ENCODE measurements at places on chromosomes 12 and 14. TPM values are rescaled to one million over a fixed set of nuclear protein-coding genes. Genes with fewer than 3 reads are reported as not detected.
A peak's percentile ranks its signal among the peaks of the same experiment; 100 is the strongest.

DNA sequence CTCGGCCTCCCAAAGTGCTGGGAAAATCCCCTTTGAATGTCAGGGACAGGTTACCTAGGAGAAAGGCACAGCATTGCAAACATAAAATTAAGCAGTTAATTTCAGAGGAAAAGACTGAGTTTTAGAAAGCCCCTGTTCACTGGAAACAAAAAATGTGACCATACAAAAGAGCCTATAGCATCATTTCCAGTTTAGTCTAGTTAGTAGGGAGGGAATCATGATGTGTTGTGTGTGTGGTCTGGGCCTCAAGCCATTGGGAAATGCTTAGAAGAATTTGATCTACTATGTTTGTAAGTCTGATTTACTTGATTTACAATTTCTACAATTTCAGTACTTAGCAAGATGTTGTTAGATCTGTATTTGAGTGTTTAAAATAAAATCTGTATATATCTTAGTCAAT is 47.1 kb upstream of the RERG start:
- DNase-seq, result no peak

DNA sequence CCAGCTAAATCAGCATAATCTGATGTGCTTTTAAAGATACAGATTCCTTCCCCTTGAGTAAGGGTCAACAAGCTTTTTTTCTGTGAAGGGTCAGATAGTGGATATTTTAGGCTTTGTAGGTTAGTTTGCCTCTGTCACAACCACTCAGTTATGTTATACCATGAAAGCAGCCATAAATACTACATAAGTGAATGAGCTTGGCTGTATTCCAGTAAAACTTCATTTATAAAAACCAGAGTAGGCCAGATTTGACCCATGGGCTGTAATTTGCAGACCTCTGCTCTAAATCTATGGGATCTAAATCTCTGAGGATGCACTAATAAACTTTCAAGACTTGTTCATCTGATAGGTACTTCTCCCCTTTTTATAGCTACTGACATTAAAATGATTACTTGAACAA is 47.7 kb downstream of the LEMD3 start:
- no peak for DNase-seq

- no peak for DNase-seq
Observed at GRCh38 chr12:62284749-62285148, 24.5 kb downstream of the USP15 start.

DNA sequence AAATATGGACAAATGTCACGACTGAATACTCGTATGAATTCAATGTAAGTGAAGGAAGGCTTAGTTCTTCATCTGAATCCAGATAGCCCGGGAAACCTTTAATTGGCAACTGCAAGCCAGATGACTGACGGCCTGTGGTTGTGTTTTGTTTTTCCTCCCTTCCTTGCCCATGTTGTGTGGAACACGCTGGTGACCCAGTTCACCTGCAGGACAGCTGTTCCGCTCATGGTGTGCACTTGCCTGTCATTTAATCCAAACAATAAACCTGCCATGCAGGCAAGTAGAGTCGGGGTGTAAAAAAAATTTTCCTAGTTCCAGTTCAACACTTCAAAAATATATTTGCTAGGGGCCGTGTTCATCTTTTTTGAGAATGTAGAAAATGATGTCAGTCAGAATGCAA is 88.0 kb downstream of the TMEM132D start:
- DNase-seq, result no peak

- DNase-seq, result no peak
Observed at GRCh38 chr12:14264778-14265177, 100.7 kb upstream of the ATF7IP start.

DNA sequence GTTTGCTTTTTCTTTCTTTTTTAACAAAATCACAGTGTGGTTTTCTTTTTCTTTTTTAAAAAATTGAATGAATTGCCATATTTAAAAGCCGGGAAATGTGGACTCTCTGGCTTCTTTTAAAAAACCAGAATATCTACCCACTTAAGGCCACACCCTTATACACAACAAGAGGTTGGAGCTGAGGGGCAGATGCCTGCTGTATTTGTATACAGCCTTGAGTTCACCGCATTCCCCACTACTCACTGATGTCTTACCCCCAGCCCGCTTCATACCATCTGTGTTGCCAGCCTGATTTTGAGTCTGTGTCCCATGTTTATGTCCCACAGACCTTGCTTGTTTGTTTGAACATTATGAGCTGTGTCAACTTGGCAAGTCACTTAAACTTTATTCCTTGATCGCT is 14.3 kb downstream of the JDP2 start:
- no peak for DNase-seq

STON2 gene
- 19.2 TPM for total RNA-seq

ARHGDIB gene
- 11.8 TPM for total RNA-seq

RSRC2 gene
- total RNA-seq, result 62.0 TPM

DNA sequence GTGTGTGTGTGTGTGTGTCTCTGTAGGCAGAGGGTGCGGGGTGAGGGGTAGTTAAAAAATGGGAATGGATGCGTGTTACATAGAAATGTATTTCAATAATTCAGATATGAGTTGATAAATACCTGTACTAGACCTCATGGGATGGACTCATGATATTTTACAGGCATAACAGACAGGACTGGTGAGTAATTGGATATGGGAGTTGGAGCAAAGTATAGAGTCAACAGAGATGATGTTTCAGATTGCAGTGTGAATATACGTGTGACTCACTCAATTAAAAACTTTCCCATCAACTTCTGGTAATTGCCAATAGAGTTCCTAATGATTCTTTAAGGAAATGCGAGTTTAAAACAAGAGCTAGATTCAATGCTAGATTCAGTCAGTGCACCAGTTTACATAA is 711.9 kb downstream of the C12orf50 start:
- DNase-seq, result no peak

GLI1 gene
- under 0.01 TPM for total RNA-seq

- DNase-seq, result no peak
Observed at GRCh38 chr14:57420033-57420432, 29.6 kb downstream of the NAA30 start.

GRCh38 chr12:111462210-111462769 is 56.6 kb downstream of the SH2B3 start:
- no peak for DNase-seq

C1QL4 gene
- 0.41 TPM for total RNA-seq

DNA sequence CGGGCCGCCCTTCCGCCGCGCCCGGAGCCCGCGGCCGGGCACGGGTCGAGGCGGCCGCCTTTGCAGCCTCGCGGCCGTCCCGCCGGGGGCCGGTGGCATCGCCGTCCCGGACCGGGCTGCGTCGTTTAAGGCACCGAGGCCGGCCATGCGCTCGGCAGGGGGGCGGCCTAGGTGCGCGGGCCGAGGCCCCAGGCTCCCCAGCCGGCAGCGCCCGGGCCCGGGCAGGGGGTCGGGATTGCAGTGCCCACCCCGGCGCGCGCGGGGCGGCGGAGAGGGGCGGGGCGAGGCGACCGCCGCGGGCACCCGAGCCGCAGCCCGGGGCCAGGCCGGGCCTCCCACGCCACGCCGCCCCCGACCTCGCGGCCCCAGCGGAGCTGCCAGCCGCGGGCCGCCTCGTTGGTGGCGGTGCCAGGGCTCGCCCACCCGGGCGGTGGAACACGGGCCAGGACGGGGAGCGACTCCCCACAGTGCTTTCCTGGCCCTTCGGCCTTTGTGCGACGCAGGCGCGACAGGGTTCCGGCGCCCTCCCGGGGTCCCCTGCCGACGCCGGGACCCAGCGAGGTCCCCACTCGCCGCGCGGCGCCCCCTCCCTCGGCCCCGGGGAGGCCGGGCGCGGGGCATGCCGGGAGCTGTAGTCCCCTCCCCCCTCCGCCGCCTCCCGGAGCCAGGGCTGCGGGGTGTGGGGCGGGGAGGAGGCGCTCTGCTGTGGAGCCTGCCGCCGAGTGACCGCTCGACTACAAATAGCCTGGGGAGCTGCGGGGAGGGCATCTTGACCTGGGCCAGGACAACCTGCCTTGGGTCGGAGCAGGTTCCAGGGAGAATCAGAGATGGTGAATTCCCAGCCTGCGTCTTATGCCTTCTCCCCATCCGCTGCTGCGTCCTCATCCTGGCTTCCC is 769 bp downstream of the FKBP4 start:
- peak; percentile 96 for DNase-seq

CTDSP2 gene
- 14.7 TPM for total RNA-seq

DNA sequence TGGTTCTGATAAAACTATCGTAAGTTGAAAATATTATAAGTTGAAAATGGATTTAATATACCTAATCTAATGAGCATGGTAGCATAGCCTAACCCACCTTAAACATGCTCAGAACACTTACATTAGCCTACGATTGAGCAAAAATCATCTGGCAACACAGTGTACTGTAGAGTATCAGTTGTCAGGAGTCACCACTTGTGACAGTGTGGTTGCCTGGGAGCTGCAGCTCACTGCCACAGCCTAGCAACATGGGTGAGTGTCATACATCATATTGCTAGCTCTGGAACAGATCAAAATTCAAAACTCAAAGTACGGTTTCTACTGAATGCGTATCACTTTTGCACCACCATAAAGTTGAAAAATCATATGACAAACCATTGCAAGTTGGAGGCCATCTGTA is 203.5 kb downstream of the ATXN7L3B start:
- no peak for DNase-seq

ADAMTS20 gene
- 0.41 TPM for total RNA-seq

DNA sequence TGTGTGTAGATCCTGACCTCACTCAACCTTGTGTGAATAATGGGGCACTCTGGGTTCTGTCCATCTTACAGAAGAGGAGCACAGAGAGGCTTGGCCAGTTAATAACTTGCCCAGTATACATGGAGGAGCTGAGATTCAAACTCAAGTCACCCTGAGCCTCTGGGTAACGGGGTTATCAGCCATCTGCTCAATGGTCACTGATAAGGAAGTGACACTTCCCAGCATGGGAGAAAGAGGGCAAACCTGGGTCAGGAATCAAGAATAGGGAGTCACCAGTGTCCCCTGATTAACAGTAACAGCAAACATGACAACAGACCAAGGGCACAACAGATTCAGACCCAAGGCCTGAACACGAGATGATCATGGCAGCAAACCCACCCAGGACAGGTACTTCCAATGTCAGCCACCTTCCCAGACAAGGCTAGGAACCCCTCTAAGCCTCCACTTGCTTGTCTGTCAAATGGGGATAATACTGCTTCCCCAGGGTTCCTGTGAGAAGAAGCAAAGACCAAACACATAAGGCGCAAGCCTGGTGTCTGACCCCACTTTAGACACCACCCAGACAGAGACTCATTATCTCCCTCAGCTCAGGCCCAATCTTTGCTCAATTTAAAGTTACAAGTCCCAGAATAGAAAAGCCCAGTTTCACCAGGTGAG is 3.6 kb downstream of the CCDC85C start:
- DNase-seq, result no peak

ITGA7 gene
- total RNA-seq, result 3.7 TPM

GRCh38 chr14:35818346-35819115 is 7.6 kb upstream of the BRMS1L start:
- peak; percentile 60 for DNase-seq

DNA sequence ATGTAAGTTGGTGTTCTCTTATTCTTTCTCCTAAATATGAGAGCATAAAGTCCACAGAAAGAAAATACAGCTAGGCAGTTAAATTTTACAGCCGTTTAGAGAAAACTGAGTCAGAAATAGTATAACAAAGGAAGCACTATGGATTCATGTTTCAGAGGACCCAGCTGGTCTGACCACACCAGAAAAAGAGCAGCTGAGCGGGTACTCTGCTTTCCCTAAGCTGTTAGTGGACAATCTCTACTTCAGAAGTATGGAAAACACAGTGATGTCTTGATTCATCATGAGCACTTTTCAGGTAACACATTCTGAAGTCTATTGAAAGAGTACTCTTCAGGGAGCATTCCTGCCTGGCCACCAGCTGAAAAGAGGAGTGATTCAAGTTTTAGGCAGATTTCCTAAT is 12.4 kb downstream of the PPM1H start:
- no peak for DNase-seq

DNA sequence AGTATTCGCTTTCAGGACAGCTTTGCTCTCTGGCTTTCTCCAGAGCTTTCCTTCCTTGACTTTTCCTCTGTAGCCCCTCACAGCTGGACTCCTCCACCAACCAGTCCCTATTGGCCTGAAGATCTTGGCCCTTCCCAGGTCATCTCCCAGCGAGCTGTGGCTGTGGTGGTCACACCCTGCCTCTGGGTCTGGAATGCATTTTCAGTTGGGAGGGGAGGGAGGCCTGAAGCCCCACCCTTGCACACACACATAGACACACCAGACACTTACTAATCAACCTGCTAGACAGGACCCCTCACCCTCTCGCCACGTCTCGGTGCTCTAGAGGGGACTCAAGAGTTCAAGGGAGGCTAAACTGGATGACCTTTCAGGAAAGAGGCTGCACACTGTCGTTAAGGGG is 13.9 kb downstream of the JDP2 start:
- DNase-seq, result no peak

GRCh38 chr12:98873776-98874175 is 228.7 kb downstream of the APAF1 start:
- no peak for DNase-seq

- no peak for DNase-seq
Observed at GRCh38 chr12:13992585-13992984, 11.2 kb upstream of the GRIN2B start.

- DNase-seq, result no peak
Observed at GRCh38 chr14:75333606-75334548, 55.2 kb downstream of the FOS start.

DNA sequence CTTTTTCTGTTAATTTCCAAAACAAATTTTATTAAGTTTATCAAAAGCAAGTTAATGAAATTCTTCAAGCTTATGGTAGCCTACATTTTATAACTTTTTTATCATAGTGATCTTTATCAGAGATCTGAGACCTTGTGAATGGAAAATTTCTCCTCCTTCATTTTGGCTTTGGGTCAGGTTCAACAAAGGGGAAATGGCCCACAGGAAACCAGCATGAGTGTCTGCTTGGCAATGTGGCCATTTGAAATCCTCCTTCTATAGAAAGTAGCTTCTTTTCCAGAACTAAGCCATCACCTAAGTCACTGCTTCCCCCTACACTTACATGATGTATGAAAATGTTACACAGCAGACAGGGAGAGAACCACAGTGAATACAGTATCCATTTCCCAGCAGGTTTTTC is 1.6 kb downstream of the RHOJ start:
- DNase-seq, result no peak

DNA sequence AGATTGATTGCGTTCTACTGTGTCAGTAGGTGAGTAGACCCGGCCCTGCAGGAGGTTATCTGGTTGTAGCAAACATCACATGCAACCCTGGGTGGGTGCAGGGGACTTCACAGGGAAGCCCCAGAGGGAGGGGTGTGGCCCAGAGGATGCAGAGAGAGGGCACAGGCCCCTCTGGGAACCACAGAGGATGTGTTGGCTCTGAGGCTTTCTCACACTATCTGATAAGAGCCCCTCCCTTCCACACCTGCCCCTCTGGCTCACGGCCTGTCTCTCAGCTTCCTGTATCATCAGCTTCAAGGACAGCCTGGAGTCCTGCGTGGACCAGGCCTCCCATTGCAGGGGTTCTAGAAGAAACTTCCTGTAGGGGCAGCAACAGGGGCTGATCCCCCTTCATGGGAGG is 101.9 kb downstream of the RIN3 start:
- DNase-seq, result no peak

CACNA1C gene
- total RNA-seq, result 20.0 TPM
